Caco-2 (cell line): ENCODE measurements at places on chromosomes 4 and X. TPM values are rescaled to one million over a fixed set of nuclear protein-coding genes. Genes with fewer than 3 reads are reported as not detected.

GRCh38 chr4:12881945-12882584, 602.1 kb downstream of the RAB28 start:
- H3K4me3 ChIP-seq: no peak overlapping the region
- no peaks in the 10 kb centered on the region for H3K4me1 ChIP-seq
- H3K36me3 ChIP-seq: no peaks in the 10 kb centered on the region

- H3K4me1 ChIP-seq: no peaks in the 10 kb centered on the region
- no peak for DNase-seq
- no peak overlapping the region for H3K4me3 ChIP-seq
Measured at GRCh38 chrX:39439906-39440798, 638.9 kb downstream of the MID1IP1 start.

DNA sequence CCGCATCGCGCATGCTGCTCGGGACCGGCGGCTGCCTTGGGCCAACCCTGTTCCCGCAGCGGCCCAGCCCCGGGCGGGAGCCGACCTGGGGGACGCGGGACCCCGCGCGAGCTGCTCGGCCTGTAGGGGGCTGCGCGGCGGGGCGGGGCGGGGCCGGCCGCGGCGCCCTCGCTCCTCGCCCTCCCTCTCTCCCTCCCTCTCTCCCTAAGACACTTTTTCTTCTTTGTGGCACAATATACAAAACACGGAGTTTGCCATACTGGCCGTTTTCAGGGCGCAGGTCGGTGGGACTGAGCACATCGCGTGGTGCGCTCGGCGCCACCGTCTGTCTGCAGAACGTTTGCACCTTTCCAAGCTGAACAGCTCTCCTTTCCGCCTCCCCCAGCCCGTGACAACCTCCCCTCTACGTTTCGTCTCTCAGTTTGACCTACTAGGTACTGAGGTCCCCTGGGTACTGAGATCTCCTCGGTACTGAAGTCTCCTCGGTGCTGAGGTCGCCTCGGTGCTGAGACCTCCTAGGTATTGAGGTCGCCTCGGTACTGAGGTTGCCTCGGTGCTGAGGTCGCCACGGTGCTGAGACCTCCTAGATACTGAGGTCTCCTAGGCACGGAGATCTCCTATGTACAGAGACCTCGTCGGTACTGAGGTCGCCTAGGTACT, 261.1 kb upstream of the PLCXD1 start:
- H3K36me3 ChIP-seq: no peaks in the 10 kb centered on the region
- H3K4me1 ChIP-seq: no peaks in the 10 kb centered on the region
- no peaks in the 10 kb centered on the region for H3K27me3 ChIP-seq

Gene MAGEA12
- total RNA-seq: not detected in 2 replicates

Gene SPATA4
- not detected in 2 replicates for total RNA-seq

Gene TBX22
- not detected in 2 replicates for total RNA-seq
